DMS 273 treated with DMSO at 0.1 percent for 48 hours (cell line): ENCODE measurements at places on chromosomes 11 and 22.

DNA sequence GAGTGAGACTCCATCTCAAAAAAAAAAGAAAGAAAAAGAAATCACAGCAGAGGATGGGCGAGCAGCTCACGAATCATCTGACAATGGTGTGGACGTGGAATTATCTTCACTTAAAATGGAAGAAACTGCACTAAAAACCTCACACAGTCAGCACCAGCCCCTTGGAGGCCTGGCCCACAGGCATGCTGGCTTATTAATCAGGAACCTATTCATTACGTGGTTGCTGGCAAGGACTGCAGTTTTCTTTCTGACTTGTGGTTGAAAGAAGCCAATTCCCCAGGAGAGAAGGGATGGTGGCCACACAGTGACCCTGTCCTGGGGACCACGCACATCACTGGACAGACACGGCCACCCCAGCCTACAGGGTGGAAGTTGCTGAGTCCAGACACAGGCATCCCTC, 401.1 kb downstream of the CTTN start:
- DNase-seq = no peak

DNA sequence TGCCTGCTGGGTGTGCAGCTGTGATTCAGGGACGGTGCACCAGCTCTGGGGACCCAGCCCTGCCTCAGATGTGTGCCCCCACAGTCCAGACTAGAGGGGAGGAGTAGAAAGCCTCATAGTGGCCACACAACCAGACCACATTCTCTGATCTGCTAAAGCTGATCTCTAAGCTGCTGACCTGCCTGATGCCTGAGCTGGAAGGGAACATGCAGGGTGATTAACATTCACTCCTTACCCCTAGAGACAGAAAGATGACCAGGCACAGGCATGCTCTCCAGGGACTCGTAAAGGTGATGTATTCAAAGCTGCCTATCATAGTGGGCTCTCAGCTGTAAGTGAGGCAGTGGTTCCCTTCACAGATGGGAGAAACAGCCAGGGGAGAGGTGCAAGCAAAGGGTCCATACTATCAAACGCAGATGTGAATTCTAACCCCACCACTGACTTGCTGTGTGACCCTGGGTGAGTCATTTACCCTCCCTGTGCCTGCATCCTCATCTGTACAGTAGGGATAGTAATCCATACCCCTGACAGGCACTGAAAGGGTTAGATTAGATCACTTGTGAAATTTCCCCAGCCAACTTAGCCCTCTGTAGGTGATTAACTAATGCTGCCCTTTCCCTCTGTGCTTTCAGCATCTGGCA, 29.0 kb upstream of the LRRC32 start:
- no peak for DNase-seq

DNA sequence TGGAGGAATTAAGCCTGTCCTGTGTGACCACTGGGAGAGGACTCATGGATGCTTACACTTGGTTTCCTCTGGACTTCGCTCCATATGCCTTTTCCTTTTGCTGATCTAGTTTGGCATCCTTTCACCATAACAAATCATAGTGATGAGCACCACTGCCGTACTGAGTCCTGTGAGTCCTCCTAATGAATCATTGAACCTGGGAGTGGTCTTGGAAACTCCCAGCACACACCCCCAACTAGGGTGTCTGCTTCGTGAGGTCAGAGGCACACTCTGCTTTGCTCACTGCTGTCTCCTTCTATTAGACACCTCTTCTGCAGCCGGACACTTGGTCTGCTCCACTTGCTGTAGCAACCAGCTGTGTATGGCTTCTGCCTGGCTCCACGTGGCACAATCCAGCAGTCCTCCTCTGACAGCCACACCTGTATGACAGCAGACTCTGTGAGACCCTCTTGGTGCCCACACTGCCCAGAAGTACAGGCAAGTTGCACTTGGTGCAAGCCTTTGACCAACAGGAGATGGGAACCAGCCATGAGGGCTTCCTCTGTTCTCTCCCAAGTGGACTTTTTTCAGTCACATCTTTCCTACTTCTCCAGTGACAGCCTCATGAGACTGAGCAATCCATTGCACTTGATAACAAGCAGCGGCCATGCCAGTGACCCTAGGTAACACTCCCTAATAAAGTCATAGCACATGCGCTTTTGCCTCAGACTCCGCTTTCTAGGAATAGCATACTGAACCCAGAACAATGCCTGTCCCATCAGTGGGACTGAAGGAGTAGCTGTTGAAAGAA, 65.0 kb upstream of the HMGXB4 start:
- DNase-seq = no peak

DNA sequence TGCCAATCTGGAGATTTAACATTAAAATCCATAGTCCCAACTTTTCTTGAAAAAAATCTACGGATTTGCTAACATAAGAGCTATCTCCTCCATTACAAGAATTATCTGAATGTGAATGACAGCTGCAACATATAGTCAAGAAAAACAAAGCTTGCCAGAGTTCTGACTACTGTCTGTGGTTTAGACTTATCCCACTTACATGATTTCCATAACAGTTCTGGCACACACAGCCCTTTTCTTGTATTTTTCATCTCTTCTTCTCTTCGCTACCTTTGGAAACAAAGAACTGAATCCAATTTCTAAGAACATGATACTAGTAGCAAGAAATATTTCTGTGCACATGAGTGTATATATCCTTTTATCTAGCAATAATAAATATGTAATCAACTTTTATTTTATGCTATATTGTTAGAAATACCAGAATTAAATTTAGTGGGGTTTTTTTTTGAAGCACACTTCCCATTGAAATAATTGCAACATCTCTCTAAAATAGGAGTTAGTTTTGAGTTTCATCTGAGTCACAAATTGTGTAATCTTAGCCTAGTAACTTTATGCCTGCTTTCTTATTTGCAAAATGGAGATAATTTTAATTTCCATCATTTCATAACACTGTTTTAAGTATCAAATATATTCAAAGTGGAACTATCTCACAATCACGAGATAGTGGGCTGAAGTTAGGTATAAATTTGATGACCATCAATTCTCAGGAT, 1217.6 kb downstream of the JRKL start:
- no peak for DNase-seq

DNA sequence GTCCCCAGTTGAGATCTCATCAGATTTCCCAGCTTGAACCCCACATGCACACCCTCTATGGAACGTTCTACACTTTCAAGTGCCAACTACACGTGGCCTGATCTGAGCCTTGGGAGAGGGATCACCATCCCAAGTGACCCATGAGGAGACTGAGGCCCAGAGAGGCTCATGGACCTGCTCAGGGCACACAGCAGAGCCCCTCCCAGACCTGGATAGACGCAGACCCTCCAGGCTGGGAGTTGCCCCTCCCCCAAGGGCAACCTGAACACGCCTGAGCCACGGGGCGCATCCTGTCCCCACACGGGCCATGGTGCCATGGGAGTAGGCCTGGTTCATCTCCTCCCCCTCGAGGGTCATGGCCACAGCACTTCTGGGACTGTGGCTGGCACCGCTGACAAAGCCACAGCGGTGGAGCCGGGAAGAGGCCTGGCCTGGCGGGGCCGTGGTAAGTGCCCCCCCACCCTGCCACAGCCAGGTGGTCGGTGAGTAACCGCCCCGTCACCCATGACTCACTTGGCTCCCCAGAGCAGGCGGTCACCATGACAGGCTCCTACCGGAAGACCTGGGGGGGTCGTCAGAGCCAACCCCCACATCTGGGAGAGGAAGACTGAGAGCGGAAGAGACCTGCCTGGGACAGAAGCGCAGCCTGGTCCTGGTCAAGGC, 8.1 kb downstream of the WNT7B start:
- no peak for DNase-seq

GRCh38 chr11:45924036-45924915, 1.8 kb downstream of the LARGE2 start:
- no peak for DNase-seq

- DNase-seq = no peak
These were observed 51.4 kb upstream of the ACAT1 start for GRCh38 chr11:108069947-108070346.

GRCh38 chr11:91199866-91200265, 977.0 kb upstream of the CHORDC1 start:
- DNase-seq = no peak

DNA sequence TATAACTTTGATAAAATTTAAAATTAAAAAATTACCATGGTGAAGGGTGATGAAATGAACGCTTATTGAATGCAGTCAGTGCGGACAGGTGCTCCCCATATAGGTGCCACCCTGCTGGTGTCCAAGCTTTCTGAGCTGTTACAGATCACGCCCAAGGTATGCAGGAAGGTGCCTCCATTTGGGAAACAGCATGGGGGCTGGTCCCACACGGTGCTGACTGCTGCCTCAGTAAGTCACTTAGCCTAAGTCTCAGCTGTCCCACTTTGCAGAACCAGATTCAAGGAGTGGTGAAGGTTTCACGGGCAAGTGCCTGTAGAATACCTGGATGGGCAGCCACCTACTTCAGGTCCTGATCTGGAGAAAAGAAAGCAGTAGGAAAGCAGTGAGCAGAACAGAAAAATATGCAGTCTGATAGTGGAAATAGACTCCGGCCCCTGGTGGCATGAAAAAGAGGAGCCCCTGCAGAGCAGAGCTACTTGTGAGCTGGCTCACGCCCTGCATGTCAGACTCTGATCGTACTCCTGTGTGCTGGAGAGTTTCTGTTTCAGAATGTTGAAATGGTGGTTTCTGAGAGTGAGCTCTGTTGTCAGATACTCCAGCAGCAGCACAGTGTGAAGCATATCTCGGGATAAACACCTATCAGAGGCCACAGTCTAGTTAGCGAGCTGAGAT, 33.2 kb downstream of the ADORA2A start:
- DNase-seq = no peak

GRCh38 chr11:117290809-117291396, at the start of gene BACE1-AS:
BACE1-AS (plus strand) TSS chr11:117291346.
- DNase-seq = no peak
